IMR-90 (cell line): ENCODE measurements at places on chromosomes 5 and 9. TPM values are rescaled to one million over a fixed set of nuclear protein-coding genes. Genes with fewer than 3 reads are reported as not detected.

DNA sequence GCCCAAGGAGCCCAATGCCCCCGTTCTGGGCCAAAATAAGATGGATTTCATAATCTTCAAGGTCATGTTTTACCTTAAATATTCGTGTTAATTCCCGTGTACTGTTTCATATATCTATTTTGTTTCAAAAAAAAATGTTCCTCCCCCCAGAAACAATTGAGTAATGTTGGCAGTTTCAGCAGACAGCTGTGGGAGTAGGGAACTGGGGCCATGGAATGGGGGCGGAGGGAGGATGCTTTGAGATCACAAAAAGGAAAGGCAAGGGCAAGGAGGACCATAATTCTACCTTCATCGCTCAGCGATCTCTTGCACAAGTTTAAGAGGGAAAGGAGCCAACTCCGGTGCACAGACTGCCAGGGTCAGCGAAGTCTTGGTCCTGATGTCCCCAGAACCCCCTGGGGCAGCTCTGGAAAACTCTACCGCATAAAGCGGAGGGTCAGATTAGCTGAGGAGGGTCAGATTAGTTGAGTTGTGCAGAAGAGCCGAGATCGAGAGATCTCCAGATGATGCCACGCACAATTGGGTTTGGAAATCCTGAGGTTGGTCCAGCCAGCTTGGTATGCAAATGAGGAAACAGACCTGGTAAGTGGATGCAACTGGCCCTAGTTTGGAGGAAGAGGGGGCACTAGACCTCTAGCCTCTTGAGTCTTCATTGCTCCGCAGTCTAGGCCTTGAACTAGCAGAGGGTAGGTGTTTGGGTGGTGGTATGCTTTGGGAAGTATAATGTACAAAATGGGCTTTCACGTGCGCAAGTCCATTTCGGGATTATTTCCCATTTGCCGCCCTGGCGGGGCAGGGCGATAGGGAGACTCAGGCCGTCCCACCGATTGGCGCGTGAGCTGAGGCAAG lies 24.0 kb downstream of the CDKN2A start:
- no peak for DNase-seq

GRCh38 chr5:173268750-173269432 lies 33.9 kb upstream of the NKX2-5 start:
- DNase-seq: no peak

GRCh38 chr9:122988920-122989621 lies 44.4 kb upstream of the GPR21 start:
- no peak for DNase-seq

The MYOT gene
- not detected in 2 replicates for total RNA-seq

The CA9 gene
- total RNA-seq: 0.54 and 0.56 TPM in 2 replicates

DNA sequence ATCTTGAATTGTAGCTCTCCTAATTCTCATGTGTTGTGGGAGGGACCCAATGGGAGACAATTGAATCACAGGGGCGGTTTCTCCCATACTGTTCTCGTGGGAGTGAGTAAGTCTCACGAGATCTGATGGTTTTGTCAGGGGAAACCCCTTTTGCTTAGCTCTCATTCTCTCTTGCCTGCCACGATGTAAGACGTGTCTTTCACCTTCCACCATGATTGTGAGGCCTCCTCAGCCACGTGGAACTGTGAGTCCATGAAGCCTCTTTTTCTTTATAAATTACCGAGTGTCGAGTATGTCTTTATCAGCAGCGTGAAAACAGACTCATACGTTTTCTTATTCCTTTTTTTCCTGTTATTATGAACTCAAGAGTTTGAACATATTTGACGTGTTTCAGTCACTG lies 39.1 kb downstream of the RETREG1 start:
- no peak for DNase-seq
